ENCODE measurements at places on chromosomes 6 and 20.

GRCh38 chr6:78322068-78322845, 545.1 kb upstream of the IRAK1BP1 start:
- no peak for DNase-seq

GRCh38 chr6:95648636-95649035, 71.3 kb downstream of the MANEA start:
- DNase-seq: no peak

GRCh38 chr6:110098511-110099116, 80.9 kb downstream of the WASF1 start:
- no peak for DNase-seq

GRCh38 chr6:137342607-137343190, 123.5 kb upstream of the IFNGR1 start:
- no peak for DNase-seq

- DNase-seq: no peak
Measured at GRCh38 chr20:2446845-2447244, 23.7 kb downstream of the SNRPB start.

- DNase-seq: no peak
Measured at GRCh38 chr20:9686001-9686400, 152.9 kb downstream of the PAK5 start.

Measured in NCI-H774 (cell line).